Activated CD4-positive, alpha-beta T cell treated with anti-CD3 and anti-CD28 coated beads, Interleukin-2, amount 10 ng/mL, durations not matched to agents 7 days and 5 days (primary cell): ENCODE measurements at places on chromosomes 2 and 18.
A peak's percentile ranks its signal among the peaks of the same experiment; 100 is the strongest.

DNA sequence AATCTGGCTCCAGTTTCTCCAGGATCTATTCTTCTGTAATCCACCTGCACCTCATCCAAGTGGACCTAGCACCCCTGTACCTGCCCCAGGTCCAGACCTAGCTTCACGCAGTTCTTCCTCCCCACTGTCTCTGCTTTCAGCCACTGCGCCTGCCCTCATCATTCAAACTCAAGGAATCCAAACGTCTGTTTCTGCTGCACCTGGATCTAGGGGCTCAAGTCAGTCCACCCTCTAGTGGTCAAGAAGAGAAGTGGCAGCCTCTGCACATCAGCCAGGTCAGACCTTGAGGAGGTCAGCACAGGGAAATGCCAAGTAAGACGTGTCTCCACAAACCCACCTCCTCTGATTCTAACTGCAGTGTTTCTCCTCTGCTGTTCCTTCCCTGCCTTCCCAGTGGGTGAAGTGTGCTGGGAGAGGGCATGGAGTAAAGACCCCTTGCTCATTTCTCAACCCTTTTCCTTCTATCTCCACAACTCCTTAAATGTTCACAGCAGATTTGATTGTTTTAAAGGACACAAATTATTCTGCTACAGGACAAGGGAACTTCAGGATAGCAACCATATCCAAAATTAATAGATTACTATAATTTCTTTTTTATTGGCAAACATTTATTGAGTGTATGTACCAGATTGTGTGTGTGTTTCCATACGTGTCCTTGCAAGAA lies 8.6 kb upstream of the RNF152 start:
- H3K4me3 ChIP-seq, result no peak overlapping the region
- H3K36me3 ChIP-seq, result no peaks in the 10 kb centered on the region
- no peak overlapping the region for H3K27ac ChIP-seq
- H3K27me3 ChIP-seq, result peaks cover 36% of the 10 kb centered on the region
- no peaks in the 10 kb centered on the region for H3K4me1 ChIP-seq
- peak; percentile 54 for DNase-seq

GRCh38 chr18:63844254-63844653 lies 43.3 kb upstream of the SERPINB2 start:
- peaks cover 26% of the 10 kb centered on the region for H3K27me3 ChIP-seq
- H3K27ac ChIP-seq, result no peak overlapping the region
- H3K36me3 ChIP-seq, result no peaks in the 10 kb centered on the region
- no peaks in the 10 kb centered on the region for H3K4me1 ChIP-seq
- DNase-seq, result no peak
- H3K4me3 ChIP-seq, result no peak overlapping the region

DNA sequence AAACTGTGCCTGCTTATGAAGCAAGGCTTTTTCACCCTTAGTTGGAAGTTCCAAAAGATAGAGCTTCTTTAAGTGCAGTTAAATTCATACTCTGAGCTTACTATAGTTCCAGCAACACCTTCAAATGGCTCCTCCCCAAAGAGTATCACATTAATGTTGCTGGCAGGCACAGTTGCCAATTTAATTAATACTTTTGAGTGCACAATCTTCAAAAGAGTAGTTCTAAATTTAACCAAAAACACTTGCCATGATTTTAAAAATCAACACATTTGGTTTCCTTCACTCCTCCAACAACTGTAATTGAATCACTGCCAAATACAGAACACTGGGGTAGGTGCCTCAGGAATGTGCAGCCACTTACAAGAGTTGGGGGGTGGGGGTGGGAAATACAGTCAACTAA lies 150.6 kb upstream of the UBE2E3 start:
- H3K4me3 ChIP-seq, result no peak overlapping the region
- no peak overlapping the region for H3K27ac ChIP-seq
- no peak for DNase-seq
- H3K27me3 ChIP-seq, result no peaks in the 10 kb centered on the region
- no peaks in the 10 kb centered on the region for H3K36me3 ChIP-seq

- DNase-seq, result no peak
- H3K27ac ChIP-seq, result no peak overlapping the region
- H3K27me3 ChIP-seq, result no peaks in the 10 kb centered on the region
- H3K36me3 ChIP-seq, result no peaks in the 10 kb centered on the region
- no peaks in the 10 kb centered on the region for H3K4me1 ChIP-seq
Measured at GRCh38 chr2:139992078-139992477, 1211.9 kb upstream of the NXPH2 start.

DNA sequence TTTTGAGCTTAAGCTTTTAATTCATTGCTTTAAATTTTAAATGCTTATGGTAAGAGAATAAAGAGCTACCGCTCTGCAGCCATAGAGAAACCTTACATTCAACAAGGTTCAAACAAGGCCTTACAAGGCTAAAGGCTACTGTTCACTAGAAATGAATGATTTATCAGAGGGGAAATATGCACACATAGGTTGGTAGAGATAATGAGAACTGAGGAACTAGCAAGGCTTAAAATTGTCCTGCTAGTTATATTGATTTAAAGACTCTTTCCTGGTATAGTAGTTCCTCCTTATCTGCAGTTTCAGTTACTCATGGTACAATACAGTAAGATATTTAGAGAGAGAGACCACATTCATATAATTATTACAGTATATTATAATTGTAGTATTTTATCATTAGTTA lies 193.4 kb downstream of the WDR7 start:
- no peak for DNase-seq
- no peaks in the 10 kb centered on the region for H3K4me1 ChIP-seq
- peaks cover 16% of the 10 kb centered on the region for H3K36me3 ChIP-seq
- no peak overlapping the region for H3K4me3 ChIP-seq
- no peaks in the 10 kb centered on the region for H3K27me3 ChIP-seq
